ENCODE measurements at places on chromosomes 1 and 21. TPM values are rescaled to one million over a fixed set of nuclear protein-coding genes. Genes with fewer than 3 reads are reported as not detected.

The EDEM3 gene
- 8.4 TPM for total RNA-seq

The RPE65 gene
- not detected for total RNA-seq

The EXTL1 gene
- not detected for total RNA-seq

The LAX1 gene
- not detected for total RNA-seq

The LIPI gene
- not detected for total RNA-seq

The RPTN gene
- total RNA-seq = not detected

The MARK1 gene
- total RNA-seq = 0.07 TPM

The GJA8 gene
- not detected for total RNA-seq

The ITLN2 gene
- not detected for total RNA-seq

The CRB1 gene
- total RNA-seq = 0.06 TPM

The SMCP gene
- total RNA-seq = not detected

The KCNA2 gene
- 0.06 TPM for total RNA-seq

The IL20 gene
- not detected for total RNA-seq

The PNRC2 gene
- total RNA-seq = 33.3 TPM

The BCL2L15 gene
- 0.94 TPM for total RNA-seq

The IFT25 gene
- 32.6 TPM for total RNA-seq

The DYNLT5 gene
- total RNA-seq = not detected

The PPIAL4G gene
- total RNA-seq = not detected

The SPRTN gene
- total RNA-seq = 13.1 TPM

The NFASC gene
- total RNA-seq = 1.1 TPM

The PGBD2 gene
- total RNA-seq = 3.7 TPM

The MAP10 gene
- 1.2 TPM for total RNA-seq

The KRTAP11-1 gene
- total RNA-seq = not detected

The SERPINC1 gene
- 0.16 TPM for total RNA-seq

The FCRL3 gene
- not detected for total RNA-seq

The NHLH2 gene
- total RNA-seq = not detected

The OR2AK2 gene
- not detected for total RNA-seq

The CELA3B gene
- total RNA-seq = not detected

The TMEM52 gene
- 0.39 TPM for total RNA-seq

The UBL4B gene
- not detected for total RNA-seq

The PLA2G2F gene
- not detected for total RNA-seq

The LIN28A gene
- total RNA-seq = 0.03 TPM

The TCEA3 gene
- total RNA-seq = 0.33 TPM

The FLG2 gene
- not detected for total RNA-seq
